Stimulated activated CD4-positive, alpha-beta T cell treated with anti-CD3 and anti-CD28 coated beads, Interleukin-1b, Interleukin-23, amount 100 ng/mL, for 1 hour (primary cell): ENCODE measurements at places on chromosomes 3 and 15.

DNA sequence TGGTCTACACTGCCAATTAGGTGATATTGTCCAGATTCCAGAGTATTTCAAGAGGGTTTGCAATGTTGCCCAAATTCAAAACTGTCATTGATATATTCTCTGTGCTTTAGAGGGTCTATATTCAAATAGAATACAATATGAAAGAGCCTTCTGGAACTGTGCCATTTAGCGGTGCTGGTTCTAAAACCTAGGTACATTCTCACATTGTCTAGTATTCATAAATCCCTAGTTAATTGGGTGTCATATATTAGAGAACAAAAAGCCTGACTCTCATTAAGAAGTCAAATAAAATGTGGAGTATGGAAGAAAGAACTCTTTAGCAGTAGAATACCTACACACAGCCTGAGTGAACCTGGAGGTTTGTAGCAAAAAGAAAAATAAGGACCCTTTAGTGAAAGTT, 447.9 kb downstream of the CNTN6 start:
- DNase-seq = no peak

DNA sequence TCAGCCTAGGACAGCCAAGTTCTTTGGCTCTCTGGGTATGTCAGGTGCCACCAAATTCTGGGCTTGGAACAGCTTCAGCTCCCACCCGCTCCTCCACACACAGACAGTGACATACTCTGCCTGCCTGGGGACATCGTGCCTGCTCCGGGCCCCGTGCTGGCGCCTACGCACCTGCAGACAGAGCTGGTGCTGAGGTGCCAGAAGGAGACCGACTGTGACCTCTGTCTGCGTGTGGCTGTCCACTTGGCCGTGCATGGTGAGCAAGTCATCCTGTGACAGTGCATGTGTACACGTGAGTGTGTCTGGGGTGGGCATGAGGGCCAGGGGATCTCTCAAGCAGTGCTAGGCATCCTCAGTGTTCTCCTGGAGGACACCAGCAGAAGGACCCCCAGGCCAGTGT, 922 bp downstream of the IL17RC start:
- DNase-seq = no peak

- DNase-seq = no peak
Observed at GRCh38 chr15:81752546-81752942, 293.3 kb downstream of the MEX3B start.

DNA sequence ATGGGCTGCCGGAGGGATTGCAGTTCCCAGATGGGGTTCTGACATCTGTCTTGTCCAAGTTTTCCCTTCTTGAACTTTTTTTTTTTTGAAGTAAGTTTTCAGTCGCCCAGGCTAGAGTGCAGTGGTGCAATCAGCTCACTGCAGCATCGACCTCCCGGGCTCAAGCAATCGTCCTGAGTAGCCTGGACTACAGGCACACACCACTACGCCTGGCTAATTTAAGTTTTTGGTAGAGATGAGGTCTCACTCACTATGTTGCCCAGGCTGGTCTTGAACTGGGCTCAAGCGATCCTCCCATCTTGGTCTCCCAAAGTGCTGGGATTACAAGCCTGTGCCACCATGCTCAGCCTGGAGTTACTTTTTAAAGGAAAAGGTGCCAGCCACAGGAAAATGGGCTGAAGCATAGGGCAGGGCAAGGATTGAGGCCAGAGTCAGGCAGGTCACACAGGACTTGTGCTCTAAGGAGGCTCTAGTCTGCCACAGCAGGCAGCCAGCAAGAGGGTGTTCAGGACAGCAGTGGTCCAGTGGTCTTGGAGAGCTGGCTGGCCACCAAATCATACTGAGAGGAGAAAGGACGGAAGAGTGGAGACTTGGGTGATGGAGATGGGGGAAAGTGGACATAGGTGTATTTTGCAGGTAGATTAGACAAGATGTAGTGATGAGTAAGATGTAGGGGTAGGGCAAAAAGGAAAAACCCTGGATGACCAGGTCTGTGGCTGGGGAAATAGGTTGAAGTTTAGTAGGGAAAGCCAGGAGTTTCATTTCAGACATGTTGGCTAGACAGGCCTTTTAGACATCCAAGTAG, 6.0 kb upstream of the PODXL2 start:
- no peak for DNase-seq

- no peak for DNase-seq
Observed at GRCh38 chr3:195751560-195751959, 30.8 kb downstream of the MUC20 start.

DNA sequence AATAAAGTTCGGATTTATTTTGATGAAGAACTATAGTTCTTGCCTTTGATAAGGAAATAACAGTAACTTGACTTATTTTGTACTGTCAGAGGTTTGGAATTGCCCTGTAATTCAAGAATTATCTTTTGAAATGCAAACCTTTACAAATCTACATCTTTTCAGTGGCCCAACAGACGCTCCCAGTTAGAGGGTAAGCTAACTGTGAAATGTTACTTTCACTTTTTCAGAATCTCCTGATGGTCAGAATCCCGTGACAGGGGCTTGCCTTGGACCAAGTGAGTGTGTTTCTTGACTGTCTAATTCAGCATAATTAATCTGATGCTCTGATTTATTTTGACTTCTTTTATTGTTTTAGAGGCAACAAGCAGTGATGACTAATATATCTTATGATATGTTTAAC, 262.5 kb downstream of the PLOD2 start:
- no peak for DNase-seq

GRCh38 chr3:99966662-99967416, 147.5 kb downstream of the FILIP1L start:
- DNase-seq = no peak

GRCh38 chr3:188890572-188891270, 281.1 kb upstream of the TPRG1 start:
- no peak for DNase-seq

DNA sequence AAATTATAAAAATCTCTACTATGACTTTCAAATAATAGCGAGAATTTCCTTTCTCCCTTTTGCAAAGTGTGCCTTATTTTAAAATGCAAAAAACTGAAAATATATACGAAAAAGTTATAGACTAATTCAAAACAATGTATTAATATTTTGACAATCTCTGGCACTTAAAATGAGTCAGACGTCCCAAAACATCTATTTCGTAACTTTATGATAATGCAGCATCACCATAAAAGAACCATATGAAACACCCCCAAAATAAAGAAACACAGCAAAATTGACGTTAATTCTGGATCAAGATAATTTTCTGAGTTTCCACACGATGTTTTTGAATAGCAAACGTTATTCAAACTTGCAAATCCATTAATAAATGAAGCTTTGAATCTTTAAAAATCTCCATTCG, 1.0 kb downstream of the COPS2 start:
- no peak for DNase-seq

GRCh38 chr3:14228681-14229470, 50.3 kb downstream of the LSM3 start:
- no peak for DNase-seq

- no peak for DNase-seq
Observed at GRCh38 chr15:70147778-70148177, 50.1 kb upstream of the TLE3 start.

DNA sequence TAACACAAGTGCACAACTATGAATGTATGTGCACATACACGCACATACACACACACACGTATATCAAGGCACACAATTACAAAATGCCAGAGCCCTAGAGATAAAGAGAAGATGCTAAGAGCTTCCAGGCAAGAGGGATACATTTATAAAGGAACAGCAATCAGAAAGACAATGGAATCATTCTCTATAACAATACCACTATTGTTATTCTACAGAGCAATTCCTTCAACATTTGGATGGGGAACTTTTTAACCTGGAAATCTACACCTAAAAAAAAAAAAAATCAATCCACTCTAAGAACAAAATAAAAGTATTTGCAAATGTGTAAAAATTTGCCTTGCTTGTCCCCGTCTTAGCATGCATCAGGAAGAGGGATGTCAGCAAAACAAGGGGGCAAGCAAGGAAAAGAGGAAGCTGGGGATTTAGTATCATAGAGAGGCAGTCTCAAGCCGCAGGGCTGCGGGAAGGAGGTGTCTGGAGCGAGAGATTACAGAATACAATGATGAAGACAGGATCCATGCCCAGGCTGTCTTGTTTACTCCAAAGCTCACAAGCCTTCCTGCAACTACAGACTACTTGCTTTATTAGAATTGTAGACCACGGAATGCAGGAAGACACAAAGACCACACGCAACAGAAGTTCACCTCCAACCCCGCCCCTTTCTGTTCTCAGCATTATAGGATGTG, 220.2 kb downstream of the NTRK3 start:
- DNase-seq = no peak

- DNase-seq = no peak
Observed at GRCh38 chr3:197775317-197775716, 15.7 kb upstream of the LRCH3 start.

DNA sequence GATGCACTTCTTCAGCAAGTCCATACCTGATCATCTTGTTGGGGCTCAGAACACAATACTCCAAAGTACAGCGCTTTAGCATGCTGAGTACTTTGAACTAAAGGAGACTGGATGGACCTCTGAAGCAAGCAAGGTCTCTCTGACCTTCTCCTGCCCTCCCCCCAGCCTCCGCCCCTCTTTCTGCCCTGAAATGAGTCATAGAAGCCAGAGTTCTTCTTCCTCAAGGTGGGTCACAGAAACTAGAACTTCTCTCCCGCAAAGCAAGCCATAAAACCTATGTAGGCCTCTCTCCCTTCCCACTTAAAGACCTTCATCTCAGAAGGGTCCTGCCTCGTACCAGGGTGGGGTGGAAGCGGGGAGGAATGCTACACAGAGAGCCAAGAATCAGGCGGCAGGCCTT, 230.5 kb upstream of the PROK2 start:
- DNase-seq = no peak

DNA sequence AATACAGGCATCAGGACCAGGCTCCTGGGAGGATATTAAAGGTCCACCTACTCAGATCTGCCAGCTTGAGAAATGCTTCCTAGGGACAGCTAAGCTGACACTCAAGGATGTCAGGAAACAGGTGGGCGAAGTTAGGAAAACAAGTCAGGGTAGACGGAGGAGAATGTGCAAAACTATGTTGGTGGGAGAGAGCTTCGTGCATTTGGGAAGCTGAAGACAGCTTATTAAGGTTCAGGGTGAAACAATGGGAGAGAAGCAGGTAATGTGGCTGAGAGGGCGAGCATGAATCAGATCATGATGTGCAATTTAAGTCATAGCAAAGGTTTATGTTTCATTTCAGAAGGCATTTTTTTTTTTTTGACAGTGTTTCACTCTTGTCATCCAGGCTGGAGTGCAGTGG, 297.2 kb upstream of the ATP10A start:
- no peak for DNase-seq

GRCh38 chr15:56047354-56047753, 53.9 kb upstream of the NEDD4 start:
- DNase-seq = no peak

- DNase-seq = no peak
Observed at GRCh38 chr15:39786447-39787056, 3.9 kb upstream of the FSIP1 start.

- no peak for DNase-seq
Observed at GRCh38 chr15:59611276-59612260, at the start of gene GCNT3. Gene GCNT3, plus strand, starts transcription at chr15:59611783. Its CDS starts 6,456 bp downstream, at chr15:59618239.

- no peak for DNase-seq
Observed at GRCh38 chr15:47964229-47964628, 156.6 kb upstream of the SLC24A5 start.

DNA sequence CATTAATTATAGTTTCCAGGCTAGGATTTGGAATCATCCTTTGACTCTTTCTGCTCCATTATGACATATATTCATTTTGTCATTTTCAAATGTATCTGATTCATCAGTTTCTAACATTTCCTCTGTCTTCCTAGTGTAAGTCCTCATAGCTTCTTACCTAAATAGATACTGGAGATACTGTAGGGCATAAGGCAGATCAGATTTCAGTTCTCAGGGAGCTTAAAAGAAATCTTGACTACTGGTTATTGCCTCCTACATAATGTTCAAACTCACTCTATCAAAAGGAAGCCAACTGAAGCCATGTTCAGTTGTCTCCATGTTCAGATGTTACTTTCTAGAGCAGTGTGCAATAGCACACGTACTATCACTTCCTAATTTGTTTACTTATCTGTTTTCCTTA, 29.6 kb upstream of the CTDSPL2 start:
- DNase-seq = no peak

GRCh38 chr3:157103280-157103679, 56.7 kb downstream of the CCNL1 start:
- no peak for DNase-seq
